ENCODE measurements at places on chromosomes 16 and 17.
A peak's percentile ranks its signal among the peaks of the same experiment; 100 is the strongest.

DNA sequence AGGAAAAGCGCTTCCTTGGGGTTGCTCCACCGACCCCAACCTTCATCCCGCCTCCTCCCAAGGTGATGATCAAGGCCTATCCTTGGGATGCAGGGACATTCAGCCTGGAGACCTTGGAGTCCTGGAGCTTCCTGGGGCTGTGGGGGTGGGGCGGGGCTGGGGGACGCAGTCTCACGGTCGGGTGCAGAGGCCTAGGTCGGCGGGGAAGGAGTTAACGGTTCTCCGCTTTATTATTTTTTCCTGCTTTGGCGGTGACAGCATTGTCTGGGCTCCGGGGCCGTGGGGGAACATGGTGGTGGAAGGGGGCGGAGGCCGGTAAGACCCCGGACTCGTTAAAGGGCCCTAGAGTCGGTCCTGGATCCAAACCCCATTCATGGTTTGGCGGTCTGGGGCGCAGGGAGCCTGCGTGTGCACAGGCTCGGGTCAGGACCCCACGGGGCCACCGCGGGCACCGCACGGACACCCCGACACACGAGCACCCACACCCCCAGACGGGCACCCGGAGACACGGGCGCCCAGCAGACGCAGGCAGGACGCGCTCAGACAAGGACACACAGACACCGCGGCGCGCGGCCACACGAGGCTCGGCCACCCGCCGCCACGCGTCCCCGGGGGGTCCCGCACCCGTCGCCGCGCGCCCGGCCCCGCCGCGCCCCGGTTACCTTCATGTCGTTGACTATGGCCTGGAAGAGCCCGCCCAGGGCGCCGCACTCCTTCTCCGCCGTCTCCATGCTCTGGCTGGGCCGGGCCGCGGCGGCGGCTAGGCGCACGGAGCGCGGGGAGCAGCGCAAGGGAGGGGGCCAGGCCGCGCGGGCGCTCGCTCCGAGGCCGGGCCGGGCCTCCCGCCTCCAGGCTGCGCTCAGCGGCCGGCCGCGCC, 554 bp downstream of the MTSS2 start:
- DNase-seq: no peak

DNA sequence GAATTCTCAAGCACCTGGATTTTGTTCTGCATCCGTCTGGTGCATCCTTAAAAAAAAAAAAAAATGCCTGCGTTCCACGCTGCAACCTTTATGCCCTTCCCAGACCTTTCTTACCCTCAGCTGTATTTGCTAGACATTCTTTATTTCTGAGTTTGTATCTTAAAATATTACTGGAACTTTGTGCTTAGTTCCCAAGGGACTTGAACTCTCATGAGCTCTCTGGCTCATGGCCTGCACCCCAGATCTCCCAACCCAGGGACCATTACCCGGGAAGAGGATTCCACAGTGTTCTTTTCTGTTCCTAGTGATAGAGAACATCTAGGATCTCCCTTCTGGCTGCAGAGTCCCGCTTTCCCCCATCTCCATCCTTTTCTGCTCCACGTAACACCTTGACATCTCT, 28.9 kb upstream of the CLEC18A start:
- DNase-seq: no peak

- no peak for DNase-seq
Observed at GRCh38 chr16:17518441-17518840, 47.7 kb upstream of the XYLT1 start.

- DNase-seq: no peak
Observed at GRCh38 chr16:84498859-84499620, 5.4 kb downstream of the MEAK7 start.

GRCh38 chr17:3531266-3532101, 26.1 kb downstream of the TRPV3 start:
- no peak for DNase-seq

GRCh38 chr16:15947983-15948509, 1.4 kb upstream of the ABCC1 start:
- DNase-seq: no peak

GRCh38 chr16:49419862-49420261, 46.3 kb downstream of the C16orf78 start:
- DNase-seq: no peak

DNA sequence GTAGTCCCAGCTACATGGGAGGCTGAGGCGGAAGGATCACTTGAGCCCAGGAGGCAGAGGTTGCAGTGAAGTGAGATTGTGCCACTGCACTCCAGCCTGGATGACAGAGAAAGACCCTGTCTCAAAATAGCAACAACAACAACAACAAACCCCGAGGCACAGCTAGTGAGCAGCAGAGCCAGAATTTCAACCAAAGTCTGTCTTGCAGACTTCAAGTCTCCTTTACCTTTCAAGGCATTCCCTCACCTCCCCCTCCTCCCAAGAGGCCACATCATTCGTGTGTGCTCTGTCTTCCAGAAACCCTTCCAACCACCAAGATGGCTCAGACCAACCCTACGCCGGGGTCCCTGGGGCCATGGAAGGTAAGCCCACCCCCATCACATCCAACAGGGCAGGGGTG, 2.2 kb downstream of the CRYBA1 start:
- no peak for DNase-seq

GRCh38 chr16:57824888-57825287, 22.6 kb upstream of the KIFC3 start:
- no peak for DNase-seq

- no peak for DNase-seq
Observed at GRCh38 chr17:34762078-34762477, 182.7 kb downstream of the TMEM132E start.

DNA sequence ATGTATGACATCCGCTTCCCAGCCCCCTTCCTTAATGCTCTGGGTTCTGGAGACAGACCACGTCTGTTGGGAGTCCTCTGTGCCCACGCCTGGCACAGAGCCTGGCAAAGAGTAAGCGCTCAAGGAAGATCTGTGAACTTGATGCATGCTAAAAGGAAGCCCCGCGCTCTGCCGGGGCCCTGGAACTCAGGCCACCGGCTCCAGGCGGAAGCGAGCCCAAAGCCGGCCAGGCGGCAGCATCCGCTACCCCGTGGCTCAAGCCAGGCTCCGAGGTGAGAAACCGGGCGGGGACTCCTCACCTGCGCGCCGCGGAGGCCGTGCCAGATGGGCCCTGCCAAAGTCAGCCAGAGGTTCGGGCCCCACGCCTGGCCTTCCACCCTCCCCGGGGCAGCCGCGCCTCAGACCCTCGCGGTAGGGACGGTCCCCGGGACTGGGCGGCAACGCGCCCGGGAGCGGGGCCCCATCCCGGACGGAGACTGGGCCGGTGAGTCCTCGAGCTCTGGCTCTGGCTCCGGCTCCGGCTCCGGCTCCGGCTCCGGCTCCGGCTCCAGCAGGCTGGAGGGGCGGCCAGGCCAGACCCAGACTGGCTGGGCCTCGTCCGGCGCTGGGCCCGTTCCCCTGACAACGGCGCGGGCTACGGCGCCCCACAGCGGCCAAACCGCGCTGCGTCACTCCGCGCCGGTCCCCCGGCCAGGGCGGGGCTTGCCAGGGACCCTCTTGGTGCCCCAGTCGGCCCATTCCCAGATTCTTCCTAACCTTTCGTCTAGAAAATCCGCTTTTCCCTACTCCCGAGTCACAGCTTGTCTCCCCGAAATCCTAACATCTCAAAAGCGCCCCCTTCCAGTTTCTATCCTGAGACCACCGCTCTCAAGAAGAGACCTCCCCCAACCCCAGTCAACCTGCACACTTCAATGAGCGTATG, at the start of gene ZDHHC1:
Gene ZDHHC1 (minus strand): TSS at position 606 of the 922 bp plus-strand sequence. CDS start 8,702 bp downstream, outside the sequence.
- DNase-seq: peak; percentile 49

- DNase-seq: no peak
Observed at GRCh38 chr16:82070656-82071369, 35.8 kb downstream of the HSD17B2 start.

DNA sequence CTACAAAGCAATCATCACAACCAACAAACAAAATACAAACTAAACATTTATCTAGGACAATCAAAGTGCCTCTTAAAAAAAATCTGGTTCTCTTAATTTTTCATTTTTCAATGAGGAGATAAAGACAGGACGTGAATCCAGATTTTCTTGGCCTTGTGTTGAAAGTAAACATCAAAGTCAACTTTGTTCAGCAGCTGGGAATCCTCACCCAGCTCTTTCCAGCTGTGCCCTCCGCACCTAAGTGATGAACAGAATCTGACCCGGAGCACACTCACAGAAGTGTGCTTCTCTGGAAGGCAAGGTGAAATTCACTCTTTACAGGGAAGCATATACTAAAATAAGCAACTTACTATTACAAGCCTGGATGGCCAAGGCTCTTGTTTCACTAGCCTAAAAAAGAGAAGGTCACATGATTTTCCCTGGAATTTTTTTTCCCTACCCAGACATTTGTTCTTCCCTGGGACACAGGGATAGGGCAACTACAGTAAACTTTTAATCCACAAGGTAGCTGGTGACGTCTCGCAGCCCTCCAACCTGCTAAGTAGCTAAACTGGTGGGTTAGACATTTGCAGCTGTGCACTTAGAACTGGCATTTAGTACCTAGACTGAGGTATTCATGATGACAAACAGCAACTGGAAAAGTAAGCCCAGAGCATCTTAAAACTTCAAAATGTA, 3.2 kb downstream of the WIPI1 start:
- no peak for DNase-seq

DNA sequence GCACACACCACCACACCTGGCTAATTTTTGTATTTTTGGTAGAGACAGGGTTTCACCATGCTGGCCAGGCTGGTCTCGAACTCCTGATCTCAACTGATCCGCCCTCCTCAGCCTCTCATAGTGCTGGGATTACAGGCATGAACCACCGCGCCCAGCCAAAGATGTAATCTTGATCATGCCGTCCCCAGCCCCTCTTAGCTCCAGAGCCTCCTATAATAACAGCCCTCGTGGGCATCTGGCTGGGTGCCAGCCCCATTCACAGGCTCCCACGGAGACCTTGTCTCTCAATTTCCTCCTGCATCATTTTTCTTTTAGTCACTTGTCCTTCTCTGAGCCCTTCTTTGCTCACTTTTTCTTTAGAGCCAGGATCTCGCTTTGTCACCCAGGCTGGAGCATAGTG, 94.2 kb downstream of the KATNIP start:
- peak; percentile 2 for DNase-seq

- no peak for DNase-seq
Observed at GRCh38 chr16:1109648-1110047, 13.6 kb upstream of the C1QTNF8 start.

DNA sequence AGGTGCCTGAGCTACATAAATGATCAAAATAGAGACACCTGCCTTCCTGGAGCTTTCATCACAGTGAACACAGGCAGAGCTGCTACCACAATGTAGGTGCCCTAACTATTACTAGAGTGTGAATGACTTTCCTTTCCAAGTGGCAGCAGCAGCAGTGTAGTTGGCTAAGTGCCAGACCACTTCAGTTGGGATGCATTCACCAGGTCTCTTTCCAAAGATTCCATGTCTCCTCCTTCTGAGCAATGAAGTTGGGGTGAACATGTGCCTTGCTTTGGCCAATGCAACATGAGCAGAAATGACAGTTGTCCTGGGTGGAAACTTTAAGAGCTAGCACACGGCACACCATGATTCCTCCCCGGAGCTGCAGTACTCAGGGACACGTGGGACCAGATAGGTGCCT, 23.3 kb upstream of the CACNG4 start:
- no peak for DNase-seq

GRCh38 chr17:41907633-41908539, 10.9 kb downstream of the ACLY start:
- no peak for DNase-seq

- DNase-seq: no peak
Observed at GRCh38 chr16:69564845-69565670, 708 bp upstream of the NFAT5 start.

GRCh38 chr16:3510416-3510815, 9.6 kb downstream of the CLUAP1 start:
- DNase-seq: no peak

GRCh38 chr17:75094871-75095399, 7.2 kb downstream of the SLC16A5 start:
- DNase-seq: no peak

GRCh38 chr17:41523787-41524186, 4.3 kb downstream of the KRT19 start:
- peak; percentile 72 for DNase-seq

Data from NCI-H1105 treated with DMSO at 0.1 percent for 48 hours (cell line).